ENCODE measurements at places on chromosomes 12 and 14.
A peak's percentile ranks its signal among the peaks of the same experiment; 100 is the strongest.

GRCh38 chr14:99838639-99839134, 45.5 kb downstream of the EML1 start:
- no peaks in the 10 kb centered on the region for H3K36me3 ChIP-seq
- H3K27ac ChIP-seq: no peak overlapping the region
- no peaks in the 10 kb centered on the region for H3K4me1 ChIP-seq
- peaks cover 46% of the 10 kb centered on the region for H3K27me3 ChIP-seq
- no peak overlapping the region for H3K4me3 ChIP-seq
- no peak for DNase-seq

DNA sequence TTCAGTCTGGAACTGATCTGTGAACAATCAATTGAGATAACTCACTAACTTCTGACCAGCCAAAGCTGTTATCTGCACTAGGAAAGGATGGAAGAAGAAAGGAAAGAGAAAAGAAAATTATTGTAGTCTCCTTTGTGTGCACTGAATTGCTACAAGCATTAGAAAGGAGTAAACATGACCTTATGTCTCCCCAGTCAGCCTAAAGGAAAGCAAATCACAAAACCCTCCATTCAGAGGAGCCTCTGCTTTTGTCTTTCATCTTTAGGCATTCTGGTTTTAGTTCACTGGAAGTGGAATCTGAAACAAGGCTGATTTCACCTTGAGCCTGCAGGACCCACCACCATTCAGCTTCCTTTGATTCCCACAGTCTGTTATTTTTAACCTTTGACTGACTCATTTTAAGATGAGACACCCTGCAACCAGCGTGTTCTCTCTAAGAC, 26.0 kb downstream of the TBX3 start:
- no peak for DNase-seq
- no peak overlapping the region for H3K4me3 ChIP-seq
- H3K4me1 ChIP-seq: peaks cover 7% of the 10 kb centered on the region
- H3K27me3 ChIP-seq: no peaks in the 10 kb centered on the region
- H3K36me3 ChIP-seq: no peaks in the 10 kb centered on the region

DNA sequence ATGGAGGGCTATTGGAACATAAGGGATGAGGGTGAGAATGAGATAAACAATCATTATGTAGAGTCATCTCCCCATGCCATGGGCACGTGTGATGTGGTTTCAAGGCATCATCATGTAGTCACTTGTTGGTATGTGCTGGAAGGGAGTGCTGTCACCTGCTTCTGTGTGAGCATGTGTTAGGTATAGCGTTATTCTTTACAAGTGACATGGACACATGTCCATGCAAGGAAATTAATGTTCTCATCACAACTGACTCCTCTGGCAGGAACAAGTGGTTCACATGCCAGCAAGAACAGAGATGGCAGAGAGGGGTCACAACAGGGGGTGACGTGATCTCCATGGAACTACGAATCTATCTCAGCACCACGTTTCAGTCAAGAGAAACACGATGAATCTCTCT, 815.8 kb downstream of the BCL11B start:
- no peaks in the 10 kb centered on the region for H3K4me1 ChIP-seq
- no peaks in the 10 kb centered on the region for H3K27me3 ChIP-seq
- no peaks in the 10 kb centered on the region for H3K36me3 ChIP-seq
- no peak overlapping the region for H3K27ac ChIP-seq
- no peak for DNase-seq
- no peak overlapping the region for H3K4me3 ChIP-seq

- no peaks in the 10 kb centered on the region for H3K36me3 ChIP-seq
- H3K27me3 ChIP-seq: no peaks in the 10 kb centered on the region
- DNase-seq: peak; percentile 47
- H3K4me3 ChIP-seq: no peak overlapping the region
- H3K27ac ChIP-seq: no peak overlapping the region
Observed at GRCh38 chr14:99094901-99095300, 177.1 kb downstream of the BCL11B start.

DNA sequence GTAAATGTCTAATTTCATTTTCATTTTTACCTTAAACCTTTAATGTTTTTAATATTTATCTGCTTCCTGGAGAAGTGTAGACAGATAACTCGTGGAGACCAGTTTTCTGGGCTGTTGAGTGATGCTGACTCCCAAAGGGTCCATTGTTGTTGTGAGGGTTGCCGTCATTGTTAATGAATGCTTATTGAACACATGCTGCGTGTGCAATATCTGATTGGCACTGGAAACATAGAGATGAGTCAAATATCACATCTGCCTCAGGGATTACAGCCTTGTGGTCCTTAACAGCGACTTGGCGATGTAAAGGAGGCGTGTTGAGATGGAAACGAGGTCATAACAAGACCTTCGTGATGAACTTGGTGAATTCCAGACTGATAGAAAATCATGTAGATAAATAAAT, 85.9 kb downstream of the FBXW8 start:
- no peaks in the 10 kb centered on the region for H3K27me3 ChIP-seq
- H3K4me1 ChIP-seq: no peaks in the 10 kb centered on the region
- DNase-seq: no peak
- no peak overlapping the region for H3K4me3 ChIP-seq
- H3K36me3 ChIP-seq: no peaks in the 10 kb centered on the region
- no peak overlapping the region for H3K27ac ChIP-seq

DNA sequence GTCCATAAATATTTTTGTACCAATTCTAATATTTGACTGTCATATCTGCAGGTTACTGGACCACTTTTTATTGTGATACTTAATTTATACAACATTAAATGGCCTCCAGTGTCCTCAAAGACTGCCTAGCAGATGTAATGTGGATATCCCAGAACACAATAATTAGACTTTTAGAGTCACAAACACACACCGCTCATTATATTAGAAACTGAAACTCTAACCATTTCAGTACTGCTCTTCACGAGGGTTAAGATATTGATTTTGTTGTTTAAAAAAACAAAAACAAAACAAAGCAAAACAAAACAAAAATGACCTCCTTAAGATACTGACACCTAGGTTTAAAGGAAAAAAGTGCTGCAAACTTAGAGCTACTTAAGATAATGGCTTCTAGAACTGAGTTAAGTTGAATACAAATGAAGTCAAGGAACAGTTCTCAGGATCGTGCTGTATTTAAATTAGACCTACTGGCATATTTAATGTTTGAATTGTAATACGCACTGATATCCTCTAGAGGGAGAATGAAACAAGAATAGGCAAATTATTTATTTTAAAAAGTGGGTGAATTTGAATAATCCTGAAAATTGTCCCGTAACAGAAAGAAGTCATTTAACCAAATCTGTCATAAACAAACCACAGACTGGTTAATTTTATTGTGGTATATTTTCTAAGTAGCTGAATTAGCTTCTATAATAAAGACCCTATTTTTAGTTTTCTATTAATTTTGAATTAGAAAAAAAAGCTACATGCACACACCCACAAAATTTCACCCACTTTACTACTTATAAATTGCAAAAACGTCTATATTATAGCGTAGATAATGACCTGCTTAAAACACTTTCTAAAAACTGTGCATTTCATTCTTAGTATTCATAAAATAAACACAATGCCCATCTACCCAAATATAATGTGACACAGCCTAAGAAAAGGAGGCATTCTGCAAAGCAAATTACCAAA, 395.2 kb upstream of the DCN start:
- DNase-seq: no peak
- H3K27me3 ChIP-seq: no peaks in the 10 kb centered on the region

DNA sequence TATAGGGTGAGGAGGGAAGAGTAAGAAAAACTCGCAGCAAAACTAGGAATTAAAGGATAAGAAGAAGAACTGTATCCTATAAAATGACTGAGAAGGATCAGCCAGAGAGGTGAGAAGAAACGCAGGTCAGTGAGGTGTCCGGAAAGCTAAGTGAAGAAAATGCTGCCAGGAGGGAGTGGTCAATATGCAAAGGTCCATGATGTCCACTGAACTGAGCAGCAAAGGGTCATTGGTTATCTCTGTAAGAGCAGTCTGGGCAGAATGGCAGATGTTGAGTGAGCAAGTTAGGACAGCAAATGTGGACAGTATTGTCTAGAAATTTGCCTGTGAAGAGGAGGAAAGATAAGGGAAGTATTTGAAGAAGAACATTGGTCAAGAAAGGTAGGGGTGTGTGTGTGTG, 155.4 kb downstream of the SRGAP1 start:
- no peak overlapping the region for H3K4me3 ChIP-seq
- no peaks in the 10 kb centered on the region for H3K36me3 ChIP-seq
- no peaks in the 10 kb centered on the region for H3K27me3 ChIP-seq
- no peak for DNase-seq
- no peaks in the 10 kb centered on the region for H3K4me1 ChIP-seq
- H3K27ac ChIP-seq: no peak overlapping the region

DNA sequence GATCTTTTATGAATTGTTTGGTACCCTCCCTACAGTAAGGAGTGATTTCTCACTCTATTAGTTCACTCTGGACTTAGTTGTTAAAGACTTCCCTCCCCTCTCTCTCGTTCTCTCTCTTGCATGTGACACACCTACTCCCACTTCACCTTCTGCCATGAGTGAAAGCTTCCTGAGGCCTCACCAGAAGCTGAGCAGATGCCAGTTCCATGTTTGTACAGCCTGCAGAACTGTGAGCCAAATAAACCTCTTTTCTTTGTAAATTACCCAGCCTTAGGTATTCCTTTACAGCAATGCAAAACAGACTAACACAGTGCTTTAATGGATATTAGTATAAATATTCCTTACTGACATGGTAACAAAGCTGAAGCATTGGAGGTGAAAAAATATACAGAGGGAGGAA, 187.7 kb downstream of the SSPN start:
- no peaks in the 10 kb centered on the region for H3K27me3 ChIP-seq
- no peak overlapping the region for H3K27ac ChIP-seq
- H3K4me1 ChIP-seq: peaks cover 2% of the 10 kb centered on the region
- H3K36me3 ChIP-seq: peaks cover 51% of the 10 kb centered on the region
- H3K4me3 ChIP-seq: no peak overlapping the region

GRCh38 chr12:131463174-131463573, 247.7 kb upstream of the SFSWAP start:
- DNase-seq: no peak
- no peak overlapping the region for H3K27ac ChIP-seq
- H3K4me1 ChIP-seq: no peaks in the 10 kb centered on the region
- no peaks in the 10 kb centered on the region for H3K27me3 ChIP-seq
- H3K4me3 ChIP-seq: no peak overlapping the region

DNA sequence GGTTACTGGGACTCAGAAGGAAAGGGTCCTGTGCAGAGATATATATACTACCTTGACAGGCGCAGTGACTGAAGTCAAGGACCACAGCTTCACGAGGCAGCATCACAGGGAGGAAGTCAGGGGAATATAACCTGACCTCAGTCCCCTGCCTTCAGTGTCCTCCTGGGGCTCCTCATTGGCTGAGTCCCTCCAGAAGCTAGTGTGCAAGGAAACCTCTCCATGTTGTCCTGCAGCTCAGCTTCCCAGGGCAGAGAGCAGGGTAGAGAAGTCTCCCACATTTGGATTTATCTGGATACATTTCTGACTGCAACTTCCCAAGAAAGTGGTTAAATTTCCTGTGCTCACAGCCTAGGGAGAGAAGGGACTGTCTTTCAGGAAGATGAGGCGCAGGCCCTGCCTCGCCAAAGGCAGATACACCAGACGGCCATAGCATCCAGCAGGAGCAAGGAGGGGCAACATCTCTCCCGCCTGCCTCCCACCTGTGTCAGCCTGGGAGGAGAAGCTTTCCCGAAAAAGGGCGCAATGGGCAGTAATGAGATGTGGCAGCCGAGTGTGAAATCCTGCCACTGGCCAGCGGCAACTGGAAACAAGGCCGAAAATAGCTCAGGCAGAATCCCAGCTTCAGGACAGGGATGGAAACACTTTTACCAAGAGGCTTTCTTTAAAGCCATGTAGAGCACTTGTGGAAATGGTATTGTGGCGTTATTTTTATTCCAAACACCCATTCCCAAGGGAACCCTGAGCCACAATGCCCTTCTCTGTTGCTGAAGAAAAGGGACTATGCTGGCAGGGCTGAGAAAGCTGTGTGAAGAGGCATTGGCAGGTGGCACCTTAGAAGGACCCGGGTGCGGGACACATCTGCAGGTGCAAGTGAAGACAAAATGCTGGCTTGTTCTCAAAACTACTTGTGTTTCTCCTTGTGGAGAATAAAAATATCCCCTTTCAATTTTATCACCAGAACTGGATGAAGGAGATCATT, 54.9 kb upstream of the HIF1A start:
- H3K36me3 ChIP-seq: no peaks in the 10 kb centered on the region
- H3K27ac ChIP-seq: no peak overlapping the region
- no peak for DNase-seq
- H3K4me1 ChIP-seq: peaks cover 16% of the 10 kb centered on the region

GRCh38 chr12:101501410-101501995, 26.4 kb downstream of the SPIC start:
- no peak overlapping the region for H3K27ac ChIP-seq
- no peak overlapping the region for H3K4me3 ChIP-seq
- H3K4me1 ChIP-seq: no peaks in the 10 kb centered on the region
- no peaks in the 10 kb centered on the region for H3K36me3 ChIP-seq
- H3K27me3 ChIP-seq: no peaks in the 10 kb centered on the region

- no peak overlapping the region for H3K4me3 ChIP-seq
- DNase-seq: no peak
- H3K27me3 ChIP-seq: no peaks in the 10 kb centered on the region
Observed at GRCh38 chr12:127006972-127007371, 1260.0 kb upstream of the TMEM132C start.

GRCh38 chr12:112381883-112382796, at the start of gene HECTD4:
TSS of gene HECTD4 (minus strand) at chr12:112382431. CDS start at chr12:112382128, 303 bp downstream.
- DNase-seq: peak; percentile 99
- no peaks in the 10 kb centered on the region for H3K36me3 ChIP-seq

DNA sequence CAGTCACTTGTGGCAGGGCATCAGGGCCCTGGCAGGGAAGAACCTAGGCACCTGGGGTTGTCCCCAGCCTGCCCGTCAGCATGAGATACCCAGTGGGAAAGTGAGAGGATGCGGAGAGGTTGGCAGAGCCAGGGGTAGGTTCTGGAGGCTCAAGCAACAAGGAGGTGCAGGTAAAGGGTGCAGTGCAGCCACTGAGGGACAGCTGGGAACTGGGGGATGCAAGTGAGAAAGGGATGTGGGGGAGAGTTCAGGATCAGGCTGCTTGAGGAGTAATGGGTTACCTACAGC, 18.7 kb downstream of the VASH1 start:
- no peak overlapping the region for H3K4me3 ChIP-seq
- H3K4me1 ChIP-seq: no peaks in the 10 kb centered on the region
- H3K27me3 ChIP-seq: no peaks in the 10 kb centered on the region
- DNase-seq: peak; percentile 33
- peaks cover 15% of the 10 kb centered on the region for H3K36me3 ChIP-seq
- peak overlapping the region; percentile 62 for H3K27ac ChIP-seq

GRCh38 chr12:28583701-28584261, 393.5 kb downstream of the CCDC91 start:
- H3K4me3 ChIP-seq: no peak overlapping the region
- no peaks in the 10 kb centered on the region for H3K4me1 ChIP-seq
- no peaks in the 10 kb centered on the region for H3K27me3 ChIP-seq
- H3K36me3 ChIP-seq: no peaks in the 10 kb centered on the region
- no peak overlapping the region for H3K27ac ChIP-seq
- no peak for DNase-seq

GRCh38 chr14:65225299-65226159, 123.2 kb upstream of the MAX start:
- DNase-seq: no peak
- H3K27me3 ChIP-seq: no peaks in the 10 kb centered on the region
- H3K4me1 ChIP-seq: peaks cover 53% of the 10 kb centered on the region
- H3K27ac ChIP-seq: no peak overlapping the region
